ENCODE measurements at places on chromosomes 5 and 9.

DNA sequence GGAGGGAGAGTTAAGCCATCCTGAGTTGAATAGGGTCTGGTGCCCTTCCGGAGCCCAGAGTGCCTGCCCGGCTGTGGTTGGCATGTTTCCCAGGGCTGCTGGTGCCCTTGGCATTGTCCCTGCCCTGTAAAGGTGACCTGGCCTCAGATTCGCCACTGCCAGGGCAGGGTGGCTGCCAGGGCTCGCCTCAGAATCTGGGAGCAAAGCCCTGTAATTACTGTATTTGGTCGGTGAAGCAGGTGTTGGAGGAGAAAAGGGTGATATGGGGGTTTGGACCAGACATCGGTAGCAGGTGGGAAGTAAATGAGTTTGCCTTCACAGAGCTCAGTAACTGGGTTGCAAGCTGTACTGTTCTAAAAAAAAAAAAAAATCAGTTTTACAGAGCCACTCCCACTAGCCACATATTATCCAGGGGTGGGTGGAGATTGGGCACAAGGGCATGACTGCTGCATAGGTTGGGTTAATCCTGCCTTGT lies 47.6 kb downstream of the RGS3 start:
- DNase-seq: no peak

GRCh38 chr5:64292611-64293215 lies 127.1 kb downstream of the RNF180 start:
- DNase-seq: no peak

GRCh38 chr5:5487585-5488360 lies 65.3 kb downstream of the ICE1 start:
- DNase-seq: no peak

DNA sequence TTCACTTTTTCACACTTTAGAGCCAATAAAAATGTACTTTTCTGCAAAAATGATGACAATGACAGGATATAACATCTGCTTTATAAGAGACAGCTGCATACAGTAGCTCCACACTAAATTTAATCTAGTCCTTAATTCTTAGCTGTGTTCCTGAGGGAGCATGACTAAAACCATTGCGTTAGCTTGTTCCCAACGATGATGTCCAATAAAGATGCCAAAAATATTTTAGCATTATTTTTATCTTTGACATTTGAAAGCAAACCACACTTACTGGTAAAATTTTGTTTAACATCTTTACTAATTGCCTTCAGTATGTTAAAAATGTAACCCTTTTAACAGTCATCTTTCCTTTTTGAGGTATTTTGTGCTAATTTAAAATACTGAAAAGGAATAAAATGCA lies 382.7 kb downstream of the CHSY3 start:
- no peak for DNase-seq

- no peak for DNase-seq
Observed at GRCh38 chr9:92506184-92506857, 24.0 kb upstream of the ASPN start.

DNA sequence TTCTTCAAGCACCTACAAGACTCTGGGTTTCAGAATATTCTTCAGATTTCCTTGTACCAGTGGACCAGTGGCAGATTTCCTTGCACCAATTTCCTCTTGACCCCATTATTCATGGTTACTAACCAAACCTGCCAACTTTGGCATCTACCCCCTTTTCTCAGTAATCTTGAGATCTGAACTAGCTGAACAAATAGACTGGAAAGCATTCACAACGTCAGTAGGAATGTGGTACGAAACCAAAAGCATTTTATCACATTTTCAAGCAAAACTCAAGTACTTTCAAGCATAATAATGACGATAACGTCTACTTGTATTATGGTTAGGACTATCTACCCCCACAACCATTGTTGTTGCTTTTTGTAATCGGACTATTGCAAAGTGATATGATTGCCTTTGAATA lies 1217.3 kb downstream of the PTPRD start:
- no peak for DNase-seq

DNA sequence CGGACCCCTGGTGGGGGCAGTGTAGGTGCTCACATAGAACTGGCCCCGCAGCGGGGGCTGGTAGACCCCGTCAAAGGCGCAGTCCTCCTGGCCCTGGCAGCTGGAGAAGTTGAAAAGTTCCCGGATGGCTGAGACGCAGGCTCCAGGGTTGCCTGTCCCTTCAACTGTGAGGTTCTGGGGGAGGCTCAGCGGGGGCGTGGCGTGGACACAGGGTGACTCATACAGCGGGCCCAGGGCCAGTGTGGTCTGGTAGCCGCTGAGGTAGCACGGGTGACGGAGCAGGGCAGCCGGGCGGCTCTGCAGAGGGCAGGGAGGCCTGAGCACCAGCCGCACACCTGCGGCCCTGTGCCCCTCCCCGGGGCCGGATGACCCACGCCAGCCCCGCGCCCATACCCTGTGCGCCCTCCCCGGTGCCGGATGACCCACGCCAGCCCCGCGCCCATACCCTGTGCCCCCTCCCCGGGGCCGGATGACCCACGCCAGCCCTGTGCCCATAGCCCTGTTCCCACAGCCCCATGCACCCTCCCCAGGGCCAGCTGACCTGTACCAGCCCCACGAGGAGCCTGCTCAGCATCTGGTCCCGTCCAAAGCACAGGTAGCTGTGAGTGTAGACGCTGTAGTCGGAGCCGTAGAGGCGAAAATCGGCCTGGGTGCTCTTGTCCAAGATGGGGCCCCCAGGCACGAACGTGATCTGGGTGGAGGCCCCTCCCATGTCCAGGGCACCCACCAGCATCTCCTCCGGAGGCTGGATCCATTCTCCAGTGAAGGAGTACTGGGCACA lies 5.0 kb downstream of the ENTPD8 start:
- no peak for DNase-seq

DNA sequence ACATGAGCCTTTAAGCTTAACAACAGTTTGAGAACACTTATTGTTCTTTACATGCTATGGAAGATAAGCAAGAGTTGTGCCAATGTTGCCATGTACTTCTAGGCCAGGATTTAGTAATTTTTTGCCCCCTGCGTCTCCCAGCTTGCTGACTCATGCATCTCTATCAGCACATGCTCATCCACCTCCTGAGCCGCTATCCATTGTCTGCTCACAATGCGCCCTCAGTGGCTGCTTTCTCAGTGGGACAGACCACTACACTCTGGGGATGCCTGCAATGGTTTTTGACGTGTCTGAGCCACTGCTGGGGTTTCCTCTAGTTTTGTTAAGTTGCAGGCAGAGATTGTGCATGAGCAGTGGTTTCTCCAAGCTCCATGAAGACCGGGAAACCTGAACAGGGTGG lies 50.9 kb upstream of the PHF2 start:
- DNase-seq: no peak

DNA sequence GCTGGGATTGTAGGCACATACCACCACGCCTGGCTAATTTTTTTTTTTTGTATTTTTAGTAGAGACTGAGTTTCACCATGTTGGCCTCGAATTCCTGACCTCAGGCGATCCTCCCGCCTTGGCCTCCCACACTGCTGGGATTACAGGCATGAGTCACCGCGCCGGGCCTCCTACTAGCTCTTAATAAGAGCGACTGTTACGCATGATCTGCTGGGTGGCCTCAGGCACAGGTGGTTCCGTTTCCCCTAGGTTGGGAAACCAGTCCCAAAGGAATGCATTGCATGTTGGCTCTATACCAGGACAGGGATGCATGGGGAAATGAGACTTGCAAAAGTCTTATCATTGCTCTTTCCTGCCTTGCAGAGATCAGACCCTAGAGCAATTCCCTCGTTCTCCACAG lies 184.7 kb upstream of the PPP1R26 start:
- no peak for DNase-seq

- DNase-seq: no peak
Observed at GRCh38 chr5:174555726-174556125, 168.7 kb upstream of the MSX2 start.

GRCh38 chr5:168254013-168254693 lies 37.3 kb upstream of the WWC1 start:
- DNase-seq: no peak
